ENCODE measurements at places on chromosomes 6 and 20. TPM values are rescaled to one million over a fixed set of nuclear protein-coding genes. Genes with fewer than 3 reads are reported as not detected.

DNA sequence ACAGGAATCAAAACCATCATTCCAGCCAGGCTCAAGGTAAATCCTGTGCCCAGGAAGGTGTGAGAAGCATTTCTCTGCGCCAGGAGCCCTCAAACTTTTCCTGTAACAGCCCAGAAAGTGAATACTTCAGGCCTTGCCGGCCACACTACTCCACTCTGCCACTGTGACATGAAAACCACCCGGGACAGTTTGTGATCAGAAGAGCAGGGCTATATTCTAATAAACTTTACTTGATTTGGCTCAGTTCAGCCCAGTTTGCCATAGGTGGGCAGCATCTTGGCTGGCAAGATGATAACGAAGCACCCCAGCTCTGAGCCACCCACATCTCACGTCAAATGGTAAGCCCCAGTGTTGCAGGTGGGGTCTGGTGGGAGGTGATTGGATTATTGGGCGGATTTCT lies 249.4 kb downstream of the DLL1 start:
- no peak for DNase-seq

DNA sequence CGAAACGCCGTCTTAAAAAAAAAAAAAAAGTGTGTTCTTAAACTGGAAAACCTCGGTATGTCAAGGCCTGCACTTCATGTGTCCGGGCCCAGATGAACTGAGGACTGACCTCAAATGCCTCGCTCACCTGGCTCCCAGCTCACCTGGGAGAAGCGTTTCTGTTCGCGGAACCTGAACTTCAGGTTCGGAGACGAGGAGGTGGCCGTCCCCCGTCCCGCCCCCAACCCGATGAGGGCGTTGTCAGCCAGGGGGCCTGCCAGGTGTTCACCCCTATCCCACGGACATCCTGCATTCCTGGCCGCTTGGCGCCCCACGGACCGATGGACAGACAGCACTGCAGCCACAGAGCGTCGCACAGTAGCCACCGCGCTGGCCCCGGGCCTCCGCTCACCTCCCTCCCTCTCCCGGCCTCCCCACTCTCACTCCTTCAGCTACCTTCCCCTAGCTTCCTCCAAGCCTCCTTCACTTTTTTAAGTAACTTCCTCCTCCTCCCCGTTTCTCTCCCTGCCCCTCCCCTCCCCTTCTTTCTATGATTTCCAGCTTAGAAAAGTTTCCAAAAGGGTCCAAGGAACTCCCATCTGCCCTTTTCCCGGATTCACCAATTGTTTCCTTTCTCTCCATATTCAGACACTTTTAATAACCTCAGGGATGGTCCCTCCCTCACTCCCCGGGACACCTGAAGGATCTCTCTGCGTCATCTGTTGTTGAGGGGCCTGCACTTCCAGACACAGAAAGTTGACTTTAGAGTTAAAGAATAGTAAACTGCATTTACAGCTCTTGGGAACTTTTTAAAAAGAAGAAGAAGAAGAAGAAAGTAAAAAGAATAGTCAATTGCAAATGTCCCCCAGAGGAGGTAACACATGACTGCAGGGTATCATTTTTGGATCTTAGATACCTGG lies 22.7 kb upstream of the MCM3 start:
- no peak for DNase-seq

GRCh38 chr6:156795825-156796224 lies 18.6 kb downstream of the ARID1B start:
- no peak for DNase-seq

DNA sequence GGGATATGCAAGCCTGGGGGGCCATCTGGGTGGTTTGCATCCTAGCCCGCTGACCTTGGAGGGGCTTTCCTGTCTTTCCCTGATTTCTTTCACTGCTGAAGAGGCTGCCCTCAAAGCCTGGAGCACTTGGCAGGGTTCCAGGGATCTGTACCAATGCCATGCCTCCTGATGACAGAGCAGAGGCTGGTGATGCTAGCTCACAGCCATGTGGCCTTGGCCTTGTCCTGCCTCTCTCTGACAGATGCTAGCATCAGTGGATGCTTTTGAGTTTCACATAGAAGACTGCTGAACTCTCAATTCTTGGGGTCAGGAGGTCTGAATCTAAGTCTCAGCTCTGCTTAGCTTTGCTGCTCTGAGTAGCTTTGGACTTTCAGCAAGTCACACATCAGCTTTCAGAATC lies 21.9 kb upstream of the RREB1 start:
- DNase-seq = no peak

DNA sequence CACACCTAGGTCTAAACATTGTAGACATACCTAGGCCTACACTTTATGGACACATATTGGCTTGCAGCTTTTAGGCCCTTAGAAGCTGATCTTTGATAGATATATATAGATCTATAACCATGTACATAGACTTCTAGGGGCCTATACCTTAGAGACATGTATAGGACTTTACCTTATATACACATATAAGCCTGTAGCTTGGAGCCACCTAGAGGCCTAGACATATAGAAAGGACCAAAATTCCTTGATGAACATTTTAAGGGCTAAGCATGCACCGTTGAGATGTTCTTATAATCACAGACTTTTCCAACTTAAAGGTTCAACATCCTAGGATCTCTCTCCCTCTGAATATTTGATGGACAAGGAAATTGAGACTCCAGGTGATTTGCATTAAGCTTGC lies 371.7 kb upstream of the SASH1 start:
- no peak for DNase-seq

DNA sequence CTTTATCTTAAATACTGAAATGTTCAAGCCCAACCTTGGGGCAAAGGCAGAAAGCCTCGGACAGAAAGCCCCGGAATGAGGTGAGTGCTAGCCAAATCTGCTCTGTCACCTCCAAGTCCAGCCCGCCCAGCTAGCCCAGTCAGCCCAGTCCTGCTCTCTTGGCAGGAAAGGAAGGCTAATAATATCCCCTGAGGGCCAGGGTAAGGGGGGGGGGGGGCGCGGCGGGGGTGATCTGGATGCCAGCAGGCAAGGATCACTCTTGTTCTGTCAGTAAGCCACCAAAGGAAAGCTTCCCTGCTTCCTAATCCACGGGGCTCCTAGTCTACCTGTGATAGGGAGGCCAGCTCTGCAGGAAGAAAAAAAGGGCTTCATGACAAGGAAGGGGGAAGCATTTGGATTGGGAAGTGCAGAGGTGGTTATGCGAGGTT lies 1.1 kb downstream of the NDRG3 start:
- no peak for DNase-seq

The NOX3 gene
- not detected for total RNA-seq

The OTOR gene
- total RNA-seq = not detected
